ENCODE measurements at places on chromosomes 12 and 14. TPM values are rescaled to one million over a fixed set of nuclear protein-coding genes. Genes with fewer than 3 reads are reported as not detected.

DNA sequence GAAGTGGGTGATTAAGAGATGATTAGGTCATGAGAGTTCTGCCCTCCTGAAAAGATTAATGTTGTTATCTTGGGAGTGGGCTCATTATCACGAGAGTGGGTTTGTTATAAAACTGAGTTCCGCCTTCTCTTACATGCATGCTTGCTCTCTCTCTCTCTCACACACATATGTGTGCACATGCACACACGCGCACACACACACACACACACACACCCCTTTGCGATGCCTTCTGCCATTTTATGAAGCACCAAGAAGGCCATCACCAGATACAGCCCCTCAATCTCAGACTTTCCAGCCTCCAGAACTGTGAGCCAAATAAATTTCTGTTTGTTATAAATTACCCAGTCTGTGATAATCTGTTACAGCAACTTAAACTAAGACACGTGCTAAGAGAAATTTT lies 5.7 kb upstream of the SLC41A2 start:
- DNase-seq, result no peak

- no peak for DNase-seq
Observed at GRCh38 chr14:75450381-75451276, 22.8 kb downstream of the JDP2 start.

The STAT6 gene
- 164 TPM for total RNA-seq

The KLRC4 gene
- not detected for total RNA-seq
